ENCODE measurements at places on chromosomes 7 and 10.

DNA sequence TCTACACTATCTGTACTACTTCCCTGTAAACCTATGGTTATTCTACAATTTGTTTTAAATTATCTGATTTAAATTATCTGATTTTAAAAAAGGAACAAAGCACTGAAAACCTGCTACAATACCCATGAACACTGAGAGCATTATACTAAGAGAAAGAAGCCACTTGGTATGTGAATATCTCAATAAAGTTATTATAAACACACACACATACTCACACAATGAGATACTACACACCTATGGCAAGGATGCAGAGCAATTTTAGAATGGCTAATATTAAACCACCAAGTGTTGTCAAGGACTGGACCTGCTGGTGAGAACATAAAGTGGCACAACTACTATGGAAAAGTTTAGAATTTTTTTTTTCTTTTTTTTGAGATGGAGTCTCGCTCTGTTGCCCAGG is 82.7 kb downstream of the IGF2BP3 start:
- DNase-seq, result no peak

- no peak for DNase-seq
Measured at GRCh38 chr7:52712938-52713337, 322.5 kb upstream of the POM121L12 start.

DNA sequence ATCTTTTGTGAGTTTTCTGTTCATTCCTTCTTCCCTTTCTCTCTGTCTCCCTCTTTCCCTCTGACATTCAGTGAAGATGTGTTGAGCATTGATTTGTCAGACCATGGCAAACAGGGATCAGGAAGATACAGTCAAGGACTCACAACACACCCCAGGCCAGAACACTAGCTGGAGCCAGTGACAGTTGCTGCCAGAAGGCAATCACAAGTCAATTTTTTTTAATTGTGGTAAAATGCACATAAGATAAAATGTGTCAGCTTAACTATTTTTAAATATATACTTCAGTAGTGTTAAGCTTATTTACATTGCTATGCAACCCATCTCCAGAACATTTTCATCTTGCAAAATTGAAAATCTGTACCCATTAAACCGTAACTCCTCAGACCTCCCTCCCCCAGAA is 62.6 kb downstream of the TEX36 start:
- no peak for DNase-seq

DNA sequence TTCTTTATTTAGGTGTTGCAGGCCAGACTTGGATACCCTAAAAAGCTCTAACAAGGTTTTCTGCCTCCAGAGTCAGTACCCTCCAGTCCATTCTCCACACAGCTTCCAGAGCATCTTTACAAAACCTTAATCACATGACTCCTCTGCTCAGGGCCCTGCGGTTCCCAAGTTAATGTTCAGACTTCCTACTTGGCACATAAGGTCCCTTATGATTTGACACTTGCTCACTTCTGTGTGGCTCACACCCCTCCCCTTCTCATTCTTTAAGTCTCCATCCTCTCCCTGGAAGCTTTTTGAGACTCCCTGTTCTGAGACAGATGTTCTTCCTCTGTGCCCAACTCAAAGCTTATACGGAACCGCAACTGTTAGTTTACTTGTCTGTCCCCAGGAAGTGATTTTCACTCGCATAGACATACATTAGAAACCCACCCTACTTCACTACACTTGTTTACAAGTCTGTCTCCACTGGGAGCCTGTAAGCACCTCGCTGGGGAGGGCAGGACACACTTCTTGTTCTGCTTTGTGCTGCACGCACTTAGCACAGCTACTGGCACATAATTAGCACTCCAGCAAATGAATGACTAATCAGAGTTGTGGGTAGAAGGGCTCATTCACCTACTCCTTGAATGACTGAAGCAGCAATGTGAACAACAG is 154.3 kb upstream of the LAMB4 start:
- no peak for DNase-seq

- no peak for DNase-seq
Measured at GRCh38 chr7:41030673-41031072, 672.2 kb downstream of the INHBA start.

DNA sequence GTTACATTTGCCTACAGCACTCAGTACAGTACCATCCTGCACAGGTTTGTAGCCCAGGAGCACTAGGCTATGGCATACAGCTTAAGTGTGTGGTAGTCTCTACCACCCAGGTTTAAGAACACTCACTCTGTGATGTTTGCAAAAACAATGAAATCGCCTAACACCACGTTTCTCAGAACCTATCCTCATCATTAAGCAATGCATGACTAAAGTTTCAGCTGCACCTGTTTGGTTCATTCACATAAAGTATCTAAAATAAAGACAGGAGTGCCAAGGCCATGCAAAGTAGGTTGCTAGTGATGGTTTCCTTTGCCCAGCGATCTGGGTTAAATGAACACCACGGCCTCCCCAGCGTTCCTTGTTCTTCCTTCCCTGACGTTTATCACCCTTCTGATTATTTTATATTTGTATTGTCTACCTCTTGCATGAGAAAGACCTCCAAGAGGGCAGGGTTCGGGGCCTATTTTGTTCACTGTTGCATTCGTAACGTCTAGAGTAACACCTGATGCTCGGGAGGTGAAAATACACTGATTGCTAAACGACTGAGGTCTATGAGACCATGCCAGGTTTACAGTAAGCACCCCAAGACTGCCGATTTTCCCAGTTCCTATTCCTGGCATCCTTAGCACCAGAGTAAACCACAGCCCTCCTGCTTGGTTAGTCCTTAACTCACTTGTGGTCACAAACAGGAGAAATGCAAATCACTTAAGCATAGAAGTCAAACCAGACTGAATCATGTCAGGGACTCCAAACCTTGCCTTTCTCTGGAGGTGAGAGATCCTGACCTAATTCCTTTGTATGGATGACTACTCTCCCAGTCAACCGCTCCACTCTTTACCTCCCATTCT is 204.1 kb upstream of the NFE2L3 start:
- DNase-seq, result no peak

- no peak for DNase-seq
Measured at GRCh38 chr10:6174201-6174874, 28.4 kb upstream of the PFKFB3 start.

DNA sequence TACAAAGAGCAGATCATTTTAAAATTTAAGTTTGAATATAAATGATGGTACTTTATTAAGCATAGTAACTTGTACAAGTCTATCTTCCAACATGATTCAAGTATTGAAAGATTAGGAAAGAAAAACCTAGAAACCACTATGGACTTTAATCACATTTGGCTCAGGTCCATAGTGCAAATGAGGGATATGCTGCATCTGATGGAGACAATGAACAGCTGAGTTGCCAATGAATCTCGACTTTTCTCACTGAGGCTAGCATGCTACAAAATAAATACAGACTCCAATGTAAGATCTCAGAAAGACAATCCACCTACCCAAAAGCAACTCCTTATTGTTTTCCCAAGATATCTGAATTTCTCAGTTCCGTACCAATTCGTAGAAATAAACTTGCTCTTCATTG is 89.8 kb downstream of the SEMA3A start:
- no peak for DNase-seq

DNA sequence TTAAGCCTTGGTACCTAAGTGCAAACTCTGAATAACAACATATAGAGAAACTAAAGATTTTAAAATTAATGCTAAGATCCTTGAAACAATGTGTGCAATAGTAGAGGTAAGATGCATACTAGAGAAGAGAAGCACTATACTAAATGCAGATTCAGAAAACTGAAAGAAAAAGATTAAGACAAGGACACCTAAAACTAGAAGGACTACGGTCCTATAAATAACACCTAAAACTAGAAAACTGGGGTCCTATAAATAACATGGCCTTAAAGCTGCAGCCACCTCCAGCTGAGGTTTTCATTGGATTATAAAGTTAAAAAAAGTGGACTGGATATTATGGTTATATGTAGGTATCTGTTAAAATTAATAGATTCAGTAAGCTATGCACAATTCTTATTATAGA is 320.9 kb downstream of the IPMK start:
- DNase-seq, result no peak

GRCh38 chr7:159057647-159058046 is 87.0 kb downstream of the VIPR2 start:
- no peak for DNase-seq

GRCh38 chr10:62046522-62047227 is 145.2 kb downstream of the ARID5B start:
- no peak for DNase-seq

DNA sequence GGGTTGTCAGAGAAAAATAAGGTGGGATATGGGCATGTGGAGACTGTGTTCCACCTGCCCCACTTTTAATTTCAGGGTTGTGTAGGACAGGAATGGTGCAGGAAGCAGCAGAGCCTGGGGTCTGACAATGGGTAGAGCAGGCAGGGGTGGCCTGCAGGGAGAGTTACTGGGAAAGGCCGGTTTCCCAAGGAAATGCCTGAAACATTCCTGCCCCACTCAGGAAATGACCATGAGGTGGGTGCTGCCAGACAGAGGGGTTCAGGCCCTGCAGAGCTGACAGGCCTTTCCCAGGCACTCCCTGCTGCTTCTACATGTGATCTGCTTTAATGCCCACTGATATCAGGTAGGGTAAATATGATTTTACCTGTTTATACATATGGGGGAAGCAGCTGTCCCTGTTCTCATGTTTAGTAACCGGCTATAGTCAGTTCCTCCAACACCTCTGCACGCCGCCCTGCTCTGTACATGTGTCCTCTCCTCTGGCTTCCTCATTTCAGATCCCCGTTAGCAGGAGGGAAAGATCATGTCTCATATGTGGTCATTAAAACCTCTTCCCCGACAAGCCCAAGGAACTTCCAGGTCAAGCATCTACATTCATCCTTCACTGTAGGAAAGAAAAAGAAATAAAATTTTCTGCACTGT is 118.6 kb upstream of the PRSS58 start:
- DNase-seq, result no peak

DNA sequence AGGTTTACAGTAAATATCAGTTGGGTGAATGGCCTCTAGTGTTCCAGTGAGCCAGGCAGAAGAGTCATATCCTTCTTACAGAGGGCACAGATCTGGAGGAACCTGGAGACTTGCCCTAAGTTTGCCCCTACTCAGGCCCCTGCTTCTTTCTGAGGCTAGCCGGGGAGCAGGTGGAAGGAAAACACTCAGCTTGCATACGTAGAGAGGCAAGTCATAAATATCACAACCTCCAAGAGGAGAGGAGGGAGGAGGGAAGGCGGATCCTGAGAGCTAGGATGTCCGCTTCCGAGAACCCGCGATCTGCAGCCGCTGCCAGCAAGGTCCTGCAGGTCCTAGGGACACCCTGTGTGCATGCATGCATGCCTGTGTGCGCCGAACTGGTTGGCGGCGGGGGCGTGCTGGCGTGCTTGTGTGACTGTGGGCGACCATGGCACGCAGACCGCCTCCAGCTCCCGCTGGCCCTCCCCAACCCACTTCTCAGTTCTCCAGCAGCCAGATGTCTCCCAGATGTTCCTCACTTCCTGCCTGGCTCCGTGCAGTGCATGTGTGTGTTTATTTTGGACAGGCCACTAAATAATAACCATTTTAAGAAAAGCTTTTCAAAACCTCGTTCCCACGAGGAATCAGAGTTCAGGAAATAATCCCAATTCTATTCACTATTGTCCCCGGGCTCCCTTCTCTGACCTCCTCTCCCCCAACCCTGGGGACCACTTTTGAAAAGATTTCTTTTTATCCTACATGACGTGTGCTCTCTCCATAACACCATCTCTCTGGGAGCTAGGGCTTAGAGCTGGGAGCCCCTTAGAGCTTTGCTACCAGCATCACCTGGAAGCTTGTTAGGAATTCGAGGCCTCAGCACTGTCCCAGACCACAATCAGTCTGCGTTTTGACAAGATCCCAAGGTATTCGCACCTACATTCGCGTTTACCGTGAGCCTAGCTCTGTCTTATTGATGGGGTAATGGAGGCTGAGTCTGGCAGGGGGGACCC is 32.4 kb downstream of the UNC5B start:
- DNase-seq, result peak; percentile 89

- no peak for DNase-seq
Measured at GRCh38 chr10:82813856-82814255, 938.9 kb downstream of the NRG3 start.

DNA sequence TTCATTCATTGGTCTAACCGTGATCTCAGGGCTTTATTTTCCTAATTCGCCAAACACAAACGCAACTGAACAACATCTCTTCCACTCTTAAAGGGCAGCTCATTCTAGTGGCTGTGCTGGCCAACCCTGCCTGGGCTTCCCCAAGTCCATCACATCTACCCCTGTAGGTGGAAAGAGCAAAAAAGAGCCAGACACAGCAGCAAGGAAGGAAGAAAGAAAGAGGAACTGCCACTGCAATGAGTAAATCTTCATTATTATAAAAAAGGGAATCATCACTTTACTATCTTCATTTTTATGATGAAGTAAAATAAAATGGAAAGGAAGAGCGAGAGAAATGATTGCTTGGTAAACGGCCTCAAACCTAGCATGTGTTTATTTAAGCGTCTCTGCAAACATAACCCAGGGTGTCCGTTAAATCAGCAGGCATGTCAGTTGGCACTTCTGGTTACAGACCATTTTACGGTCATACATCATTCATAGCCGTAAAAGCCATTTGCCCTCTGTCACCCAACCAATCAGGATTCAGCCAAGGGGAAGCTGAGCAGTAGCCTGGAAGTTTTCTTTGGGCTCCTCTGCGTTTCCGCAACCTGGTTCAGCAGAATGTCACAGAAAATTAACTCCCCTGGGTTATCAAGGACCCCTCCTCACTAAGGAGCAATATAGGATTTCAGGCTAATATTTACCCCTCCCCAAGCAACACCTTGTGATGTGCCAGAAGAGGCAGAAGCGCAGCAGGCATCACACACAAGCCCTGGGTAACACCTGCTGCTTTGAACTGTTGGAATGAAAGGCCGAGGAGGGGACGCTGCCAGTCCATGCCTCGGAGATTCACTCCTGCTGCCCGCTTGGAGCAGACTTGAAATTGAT is 234.0 kb downstream of the SNX10 start:
- no peak for DNase-seq

DNA sequence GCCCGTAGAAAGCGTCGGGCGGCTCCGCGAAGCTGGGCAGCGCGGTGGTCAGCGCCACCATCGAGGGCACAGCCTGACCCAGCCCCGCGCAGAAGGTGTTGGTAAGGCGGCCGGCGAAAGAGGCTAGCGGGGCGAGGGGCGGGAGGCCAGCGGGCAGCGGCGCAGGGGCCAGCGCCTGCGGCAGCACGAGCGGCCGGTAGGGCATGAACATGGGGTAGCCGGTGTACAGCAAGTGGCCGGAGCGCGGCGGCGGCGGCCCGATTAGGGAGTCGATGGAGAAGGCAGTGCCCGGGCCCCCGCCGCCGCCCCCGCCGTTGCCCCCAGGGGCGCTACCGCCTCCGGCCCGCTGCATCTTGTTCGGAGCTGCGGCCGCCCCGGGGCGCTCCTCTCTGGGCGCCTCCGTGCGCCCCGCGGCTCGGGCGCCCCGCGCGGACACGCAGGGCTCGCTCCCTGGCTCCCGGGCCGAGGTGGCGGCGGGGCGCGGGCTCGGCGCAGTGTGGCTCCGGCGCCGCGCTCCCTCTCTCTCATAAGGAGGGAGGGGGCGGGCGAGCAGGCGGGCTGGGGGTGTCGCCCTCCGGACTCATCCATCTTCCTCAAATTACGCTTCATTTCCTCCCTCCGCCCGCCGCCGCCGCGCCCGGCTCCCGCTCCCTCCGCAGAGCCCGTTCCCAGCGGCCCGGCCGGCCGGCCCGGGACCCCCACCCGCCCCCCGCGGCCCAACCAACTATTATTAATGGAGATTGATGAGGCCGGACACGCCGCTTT is at the start of gene GBX1:
GBX1 (minus strand) TSS at position 498 of the 765 bp plus-strand sequence; CDS start at position 352, 146 bp downstream.
- no peak for DNase-seq
